ENCODE measurements at places on chromosomes 1 and 21. TPM values are rescaled to one million over a fixed set of nuclear protein-coding genes. Genes with fewer than 3 reads are reported as not detected.

The EPHA10 gene
- 2.6 TPM for total RNA-seq

GRCh38 chr1:67683316-67683715 is 1.7 kb upstream of the GADD45A start:
- no peaks in the 10 kb centered on the region for H3K36me3 ChIP-seq
- DNase-seq, result no peak
- no peaks in the 10 kb centered on the region for H3K27me3 ChIP-seq

DNA sequence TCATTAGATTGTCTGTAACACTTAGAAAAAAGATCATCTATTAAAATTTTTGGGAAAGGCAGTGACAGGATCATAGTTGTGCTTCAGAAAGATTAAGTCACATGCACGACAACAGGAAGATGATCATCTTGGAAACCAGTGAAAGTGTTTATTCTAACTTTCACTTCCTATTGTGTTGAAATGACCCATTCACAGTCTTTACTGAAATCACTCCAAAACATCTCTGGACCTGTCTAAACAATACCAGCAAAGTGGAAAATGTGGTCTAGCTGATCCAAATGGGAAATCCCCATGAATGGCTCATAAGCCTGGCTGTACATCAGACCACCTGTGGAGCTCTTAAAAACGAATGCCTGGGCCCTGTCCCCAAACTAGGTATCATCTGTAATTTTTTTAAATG is 111.1 kb upstream of the ETV3 start:
- no peak overlapping the region for H3K4me3 ChIP-seq
- no peaks in the 10 kb centered on the region for H3K27me3 ChIP-seq

DNA sequence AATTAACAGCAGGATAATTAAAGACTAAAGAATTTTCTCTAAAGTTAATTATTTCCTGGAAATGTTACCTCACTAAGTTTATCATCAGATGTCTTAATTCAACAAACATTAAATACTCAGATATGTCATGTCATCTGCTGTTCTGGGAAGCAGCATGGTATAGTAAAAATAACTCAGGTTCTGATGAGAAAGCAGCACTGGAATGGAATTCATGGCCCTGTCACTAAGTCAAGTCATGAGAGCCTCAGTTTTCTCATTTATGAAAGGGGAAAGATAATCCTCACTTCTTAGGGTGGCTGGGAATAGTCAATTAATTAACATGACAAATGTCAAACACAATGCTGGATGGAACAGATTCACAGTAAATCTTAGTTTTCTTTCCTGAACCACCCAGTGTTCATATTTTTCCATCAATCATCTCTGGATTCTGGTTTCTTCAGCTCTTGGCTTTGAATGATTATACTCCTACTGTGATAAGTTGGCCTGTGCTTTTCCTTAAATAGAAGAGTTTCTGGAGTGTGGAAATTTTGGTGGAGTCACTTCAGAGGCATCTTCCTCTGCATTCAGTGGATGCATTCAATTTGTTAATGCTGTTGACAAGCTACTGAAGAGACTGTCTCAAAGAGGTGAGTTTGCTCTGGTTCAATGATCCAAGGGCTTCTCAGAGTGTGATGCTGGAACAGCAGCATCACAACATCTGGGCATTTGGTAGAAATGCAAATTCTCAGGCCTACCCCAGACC is 319.4 kb downstream of the KCNH1 start:
- no peaks in the 10 kb centered on the region for H3K36me3 ChIP-seq
- DNase-seq, result no peak
- H3K4me1 ChIP-seq, result no peaks in the 10 kb centered on the region

DNA sequence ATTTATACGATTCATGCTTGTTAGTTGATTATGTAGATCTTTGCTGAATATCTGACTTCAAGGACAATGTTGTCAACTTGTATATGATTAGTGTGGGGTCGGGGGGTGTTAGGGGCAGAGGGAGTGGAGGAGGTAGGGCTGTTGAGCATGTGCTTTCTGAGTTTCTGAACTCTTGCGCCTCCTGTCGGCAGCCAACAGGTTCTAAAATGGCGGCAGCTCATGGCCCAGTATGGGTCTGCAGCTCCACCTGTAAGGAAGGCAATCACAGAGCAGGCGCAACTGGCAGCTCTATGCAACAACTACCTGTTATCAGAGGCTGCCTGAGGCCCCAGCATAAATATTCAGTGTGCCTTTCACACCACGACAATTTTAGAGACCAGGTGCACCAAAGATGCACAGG is 205.8 kb upstream of the PLXNA2 start:
- H3K27me3 ChIP-seq, result no peaks in the 10 kb centered on the region
- no peak for DNase-seq
- H3K4me3 ChIP-seq, result no peak overlapping the region
- H3K4me1 ChIP-seq, result no peaks in the 10 kb centered on the region
- no peaks in the 10 kb centered on the region for H3K36me3 ChIP-seq

DNA sequence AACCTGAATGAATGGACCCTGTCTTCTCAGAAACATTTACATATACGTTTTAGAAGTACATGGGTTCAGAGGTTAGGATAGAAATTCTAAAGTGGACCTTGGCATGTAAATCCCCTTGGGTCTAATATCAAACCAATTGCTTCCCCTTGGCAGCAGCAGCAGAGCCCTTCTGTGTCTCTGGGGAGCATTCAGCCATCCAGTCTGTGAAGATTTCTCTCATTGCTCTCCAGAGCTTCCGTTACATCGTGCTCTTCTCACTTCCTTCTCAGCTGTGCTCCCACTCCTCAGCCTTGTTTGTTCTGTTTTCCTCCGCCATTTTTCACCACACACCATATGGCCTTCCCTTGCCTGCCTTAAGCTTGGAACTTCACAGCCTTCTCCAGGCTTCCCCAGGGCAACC is 61.5 kb upstream of the ATP1B1 start:
- H3K4me3 ChIP-seq, result no peak overlapping the region
- no peak for DNase-seq
- no peaks in the 10 kb centered on the region for H3K36me3 ChIP-seq

The RGS13 gene
- total RNA-seq, result 0.33 TPM

DNA sequence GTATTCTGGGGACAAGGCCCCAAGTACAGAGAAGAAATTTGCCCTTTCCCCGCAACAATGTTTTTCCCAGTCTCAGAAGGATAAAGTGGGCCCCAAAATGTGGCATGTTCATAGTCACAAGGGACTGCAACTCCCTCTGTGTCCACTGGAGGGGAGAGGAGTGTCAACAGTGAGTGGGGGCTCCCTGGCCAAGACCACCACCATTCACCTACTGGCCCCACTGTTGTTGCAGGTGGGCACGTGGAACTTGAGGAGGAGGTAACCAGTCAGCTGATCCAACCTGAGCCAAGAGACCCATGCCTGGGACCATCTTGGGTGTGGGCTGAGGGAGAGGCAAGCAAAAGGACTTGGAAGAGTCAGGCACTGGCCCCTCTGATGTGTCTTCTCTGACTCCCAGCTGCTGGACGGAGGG is 777 bp downstream of the NUDT17 start:
- no peaks in the 10 kb centered on the region for H3K4me1 ChIP-seq
- DNase-seq, result no peak
- peak overlapping the region; percentile 74 for H3K27ac ChIP-seq
- H3K36me3 ChIP-seq, result peaks cover 26% of the 10 kb centered on the region
- peak overlapping the region; percentile 50 for H3K4me3 ChIP-seq

GRCh38 chr1:233393084-233393840 is 65.7 kb downstream of the MAP3K21 start:
- H3K36me3 ChIP-seq, result no peaks in the 10 kb centered on the region
- H3K27me3 ChIP-seq, result peaks cover 3% of the 10 kb centered on the region
- no peaks in the 10 kb centered on the region for H3K4me1 ChIP-seq
- H3K27ac ChIP-seq, result no peak overlapping the region
- H3K4me3 ChIP-seq, result no peak overlapping the region

- no peak overlapping the region for H3K4me3 ChIP-seq
- H3K27me3 ChIP-seq, result no peaks in the 10 kb centered on the region
- H3K36me3 ChIP-seq, result no peaks in the 10 kb centered on the region
- no peak overlapping the region for H3K27ac ChIP-seq
Measured at GRCh38 chr1:220928320-220928719, 49.1 kb downstream of the HLX start.

GRCh38 chr21:43618940-43619339 is 40.3 kb downstream of the HSF2BP start:
- H3K27ac ChIP-seq, result no peak overlapping the region
- DNase-seq, result no peak
- H3K4me1 ChIP-seq, result no peaks in the 10 kb centered on the region
- no peak overlapping the region for H3K4me3 ChIP-seq

The SPRR1B gene
- not detected for total RNA-seq

- H3K36me3 ChIP-seq, result no peaks in the 10 kb centered on the region
- H3K27ac ChIP-seq, result no peak overlapping the region
- H3K27me3 ChIP-seq, result no peaks in the 10 kb centered on the region
- H3K4me1 ChIP-seq, result no peaks in the 10 kb centered on the region
Measured at GRCh38 chr1:109388884-109389637, 8.7 kb downstream of the SORT1 start.

DNA sequence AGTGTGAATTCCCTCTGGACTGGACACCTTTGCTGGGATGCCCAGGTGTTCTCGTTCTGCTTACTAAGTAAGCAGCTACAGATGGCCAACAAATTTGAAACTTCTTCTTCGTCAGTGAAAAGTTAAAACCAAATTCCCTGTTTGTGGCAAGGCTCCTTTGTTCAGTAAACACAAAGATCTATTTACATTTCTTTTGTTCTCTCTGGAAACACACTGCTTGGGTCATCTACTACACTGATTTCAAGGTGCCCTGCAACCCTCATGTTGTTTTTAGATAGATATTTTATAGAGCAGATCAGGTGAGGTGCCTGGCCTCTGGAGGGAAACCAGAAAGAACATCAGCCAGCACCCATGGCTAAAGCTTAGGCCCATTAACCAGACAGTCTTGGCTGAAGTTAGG is 157.2 kb upstream of the UBE2U start:
- H3K4me1 ChIP-seq, result no peaks in the 10 kb centered on the region
- no peaks in the 10 kb centered on the region for H3K36me3 ChIP-seq
- DNase-seq, result no peak
- no peaks in the 10 kb centered on the region for H3K27me3 ChIP-seq
- no peak overlapping the region for H3K27ac ChIP-seq

- H3K4me1 ChIP-seq, result no peaks in the 10 kb centered on the region
- peak; percentile 50 for DNase-seq
- H3K36me3 ChIP-seq, result no peaks in the 10 kb centered on the region
Measured at GRCh38 chr1:198156111-198156744, 570 bp upstream of the NEK7 start.

DNA sequence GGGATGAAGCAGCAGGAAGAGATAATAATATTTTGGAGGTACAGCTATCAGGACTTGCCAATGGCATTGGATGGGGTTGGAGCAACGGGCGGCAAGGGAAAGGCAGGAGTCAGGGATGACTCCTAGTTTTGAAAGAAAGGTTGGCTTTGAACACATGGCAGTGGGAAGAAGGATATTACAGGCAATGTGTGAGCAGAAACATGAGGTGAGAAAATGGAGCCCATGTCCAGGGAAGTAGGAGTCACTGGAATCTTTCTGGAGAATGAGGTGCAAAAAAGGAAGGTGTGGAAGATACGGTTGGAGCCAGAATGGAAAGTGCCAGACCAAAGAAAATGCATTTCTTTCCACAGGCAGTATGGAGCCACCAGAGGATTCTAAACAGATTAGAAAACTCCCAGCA is 288.5 kb upstream of the KAZN start:
- H3K27ac ChIP-seq, result no peak overlapping the region
- no peak for DNase-seq
- no peak overlapping the region for H3K4me3 ChIP-seq
- no peaks in the 10 kb centered on the region for H3K27me3 ChIP-seq
- no peaks in the 10 kb centered on the region for H3K4me1 ChIP-seq
- H3K36me3 ChIP-seq, result no peaks in the 10 kb centered on the region
